ENCODE measurements at places on chromosomes 3 and 15. TPM values are rescaled to one million over a fixed set of nuclear protein-coding genes. Genes with fewer than 3 reads are reported as not detected.

The COL6A6 gene
- total RNA-seq, result 0.62 TPM

The CYFIP1 gene
- 100 TPM for total RNA-seq

DNA sequence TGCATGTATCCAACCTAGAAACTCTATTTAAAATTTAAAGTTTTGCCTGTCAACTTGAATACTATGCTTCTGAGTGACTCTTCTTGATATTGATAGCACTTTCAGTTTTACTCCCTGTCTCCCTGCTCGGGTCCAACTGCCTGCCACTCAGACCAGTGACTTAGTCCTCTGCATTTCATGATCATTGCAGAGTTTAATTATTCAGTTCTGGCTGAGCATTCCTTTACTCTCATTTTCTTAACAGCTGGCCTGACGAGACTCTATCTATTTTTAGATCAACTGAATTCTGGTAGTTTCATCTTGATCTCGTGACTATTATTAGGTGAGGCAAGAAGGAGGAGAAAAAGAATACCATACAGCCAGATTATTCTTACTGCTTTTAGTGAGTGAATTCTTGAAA, 617.4 kb downstream of the SI start:
- no peak for DNase-seq

The SPG11 gene
- total RNA-seq, result 195 TPM

The OXSR1 gene
- 25.4 TPM for total RNA-seq

DNA sequence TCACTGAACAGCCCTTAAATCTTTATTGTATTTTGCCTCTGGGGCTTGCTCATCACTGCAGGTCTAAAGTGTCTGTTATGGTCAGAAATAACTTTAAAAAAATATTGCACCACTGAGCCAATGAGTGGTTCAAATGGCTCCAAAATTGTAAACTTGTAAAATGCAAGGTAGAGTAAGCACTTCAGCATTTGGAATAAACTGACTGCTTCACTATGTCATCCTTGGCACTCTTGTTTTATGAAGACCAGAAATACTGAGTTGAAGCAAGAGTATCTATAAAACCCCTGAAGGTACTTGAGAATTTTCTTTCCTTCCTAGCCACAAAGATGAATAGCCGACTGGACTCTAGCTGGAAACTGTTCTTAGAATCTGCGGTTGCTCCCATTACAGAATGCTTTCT, 390.3 kb upstream of the DPH6 start:
- no peak for DNase-seq

GRCh38 chr15:51094606-51095569, at the start of gene TNFAIP8L3:
TSS of gene TNFAIP8L3 (minus strand) at chr15:51094906. CDS start at chr15:51094595, 311 bp downstream.
- DNase-seq, result no peak

DNA sequence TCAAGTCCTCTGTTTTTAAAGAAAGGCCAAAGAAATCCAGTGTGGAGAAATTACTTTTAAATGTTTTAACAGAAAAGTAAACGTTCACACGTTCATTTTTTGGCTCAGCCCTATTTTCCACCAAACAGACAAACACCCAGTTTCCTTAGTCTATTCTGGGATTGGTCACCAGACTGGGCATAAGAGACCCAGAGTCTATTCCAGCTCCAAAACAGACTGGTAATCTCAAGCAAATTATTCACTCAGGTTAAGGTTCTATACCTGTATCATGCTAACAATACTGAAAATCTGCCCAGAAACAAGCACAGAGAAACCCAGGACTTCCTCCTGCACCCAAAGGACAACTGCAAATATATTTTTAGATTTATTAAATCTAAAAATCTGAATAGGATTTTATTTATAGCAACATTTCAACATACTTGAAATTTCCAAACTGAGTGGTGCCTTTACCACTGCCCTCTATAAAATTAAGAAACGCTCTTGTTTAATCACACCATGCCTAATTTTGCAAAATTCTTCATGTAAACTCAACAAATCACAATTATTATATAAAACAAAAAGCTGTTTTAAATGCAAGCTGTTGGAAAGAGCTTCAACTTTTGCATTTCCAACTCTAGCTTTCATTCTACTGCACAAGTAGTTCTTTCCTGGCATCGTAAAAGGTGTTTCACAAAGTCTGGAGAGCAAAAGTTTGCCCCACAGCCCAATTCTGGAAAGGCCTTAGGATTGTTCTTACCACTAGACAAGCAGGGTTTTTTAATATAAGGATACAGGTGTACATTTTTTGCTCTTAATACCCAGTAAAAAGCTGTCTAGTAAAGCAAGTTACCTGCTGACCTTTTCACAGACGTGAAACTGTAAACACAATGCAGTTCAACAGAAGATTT, 18.7 kb downstream of the ZNF148 start:
- no peak for DNase-seq

The CELSR3 gene
- 2.3 TPM for total RNA-seq

GRCh38 chr3:140308535-140308934, 369.3 kb upstream of the TRIM42 start:
- no peak for DNase-seq

DNA sequence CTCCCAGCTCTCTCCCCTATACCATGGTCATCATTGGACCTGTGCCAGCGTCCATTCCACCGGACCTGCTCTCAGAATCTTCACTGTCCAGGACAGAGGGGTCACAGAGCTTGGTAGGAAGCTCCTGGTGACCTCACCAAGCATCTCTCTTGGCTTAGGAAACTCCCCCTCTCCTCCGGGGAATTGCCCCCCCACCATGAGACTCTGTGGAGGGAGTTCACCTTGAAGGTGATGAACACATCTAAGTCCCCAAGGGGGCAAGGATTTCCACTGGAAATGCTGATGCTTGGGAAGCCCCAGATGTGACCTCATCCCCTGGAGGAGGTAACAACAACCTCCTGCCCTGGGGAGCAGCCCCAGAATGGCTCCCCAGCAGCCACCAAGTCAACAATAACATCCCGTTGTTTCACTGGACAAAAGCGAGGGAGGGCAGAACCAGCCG, 3.2 kb downstream of the SEMA7A start:
- DNase-seq, result no peak

- no peak for DNase-seq
Observed at GRCh38 chr3:37906734-37907282, 45.1 kb downstream of the CTDSPL start.

- DNase-seq, result no peak
Observed at GRCh38 chr3:181344331-181344730, 354.8 kb upstream of the DNAJC19 start.

- no peak for DNase-seq
Observed at GRCh38 chr15:62406305-62406891, 241.3 kb upstream of the C2CD4B start.

DNA sequence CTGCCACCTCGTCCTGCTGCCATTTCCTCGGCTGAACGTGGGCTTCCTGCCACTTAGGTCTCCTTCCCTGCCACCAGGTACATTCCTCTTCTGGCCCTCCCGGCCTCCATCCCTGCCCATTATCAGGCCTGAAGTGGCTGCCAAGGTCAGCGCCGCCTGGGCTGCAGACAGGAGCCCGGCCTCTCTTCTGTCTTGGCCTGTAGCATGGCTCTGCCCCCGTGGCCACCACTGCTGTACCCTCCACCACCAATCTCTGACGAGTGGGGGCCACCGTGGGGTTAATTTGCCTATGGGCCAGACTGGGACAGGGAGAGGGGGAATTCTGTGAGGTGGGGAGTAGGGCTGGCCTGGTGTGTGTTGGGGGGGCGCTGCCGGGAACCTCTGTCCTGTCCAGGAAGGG, 2.0 kb upstream of the BAHD1 start:
- no peak for DNase-seq

- no peak for DNase-seq
Observed at GRCh38 chr15:70432924-70433495, 330.3 kb downstream of the UACA start.

- DNase-seq, result peak; percentile 67
Observed at GRCh38 chr3:15520804-15521572, 518 bp downstream of the COLQ start.

The PLSCR2 gene
- total RNA-seq, result not detected

DNA sequence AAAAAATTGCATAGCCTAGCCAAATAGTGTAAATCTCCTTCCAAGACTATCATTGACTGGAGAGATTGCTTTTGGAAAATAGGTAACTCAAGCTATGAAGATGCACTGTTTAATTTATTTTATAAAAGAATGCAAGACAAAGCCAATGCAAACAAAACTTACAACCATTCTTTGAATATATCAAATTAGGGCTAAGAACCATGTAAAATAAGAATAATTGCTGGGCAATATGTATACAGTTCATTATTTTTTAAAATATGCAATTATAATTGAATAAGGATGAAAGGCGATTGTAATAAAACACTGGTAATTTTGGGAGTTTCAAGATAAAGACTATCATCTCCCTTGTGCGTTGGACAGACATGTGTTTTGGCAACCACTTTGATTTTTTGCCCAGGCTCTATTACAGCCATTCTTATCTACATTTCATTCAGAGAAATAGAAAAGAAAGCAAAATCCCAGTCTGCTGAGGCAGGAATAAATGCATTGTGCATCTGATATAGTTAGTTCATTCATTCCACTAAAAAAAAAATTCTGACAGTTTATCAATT, 242.3 kb upstream of the ROBO1 start:
- DNase-seq, result no peak

DNA sequence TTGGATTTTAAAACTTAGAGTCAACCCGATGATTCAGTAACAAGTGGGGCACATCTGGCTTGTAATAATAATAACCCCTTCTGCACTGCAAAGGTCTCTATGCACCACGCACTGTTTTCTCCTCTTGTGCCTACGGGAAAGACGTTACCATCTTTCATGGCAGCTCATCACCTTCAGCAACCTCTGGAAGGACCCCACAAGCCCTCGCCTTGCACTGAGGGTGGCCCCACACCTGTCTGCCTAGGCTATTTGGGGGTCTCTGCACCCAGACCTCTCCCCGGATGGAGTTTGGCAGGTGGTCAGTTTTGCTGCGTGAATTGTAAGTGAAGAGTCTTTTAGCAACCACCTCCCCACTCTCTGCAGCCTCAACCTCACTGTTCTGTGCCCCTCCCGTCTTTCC, 138.6 kb upstream of the MEF2A start:
- DNase-seq, result peak; percentile 59

DNA sequence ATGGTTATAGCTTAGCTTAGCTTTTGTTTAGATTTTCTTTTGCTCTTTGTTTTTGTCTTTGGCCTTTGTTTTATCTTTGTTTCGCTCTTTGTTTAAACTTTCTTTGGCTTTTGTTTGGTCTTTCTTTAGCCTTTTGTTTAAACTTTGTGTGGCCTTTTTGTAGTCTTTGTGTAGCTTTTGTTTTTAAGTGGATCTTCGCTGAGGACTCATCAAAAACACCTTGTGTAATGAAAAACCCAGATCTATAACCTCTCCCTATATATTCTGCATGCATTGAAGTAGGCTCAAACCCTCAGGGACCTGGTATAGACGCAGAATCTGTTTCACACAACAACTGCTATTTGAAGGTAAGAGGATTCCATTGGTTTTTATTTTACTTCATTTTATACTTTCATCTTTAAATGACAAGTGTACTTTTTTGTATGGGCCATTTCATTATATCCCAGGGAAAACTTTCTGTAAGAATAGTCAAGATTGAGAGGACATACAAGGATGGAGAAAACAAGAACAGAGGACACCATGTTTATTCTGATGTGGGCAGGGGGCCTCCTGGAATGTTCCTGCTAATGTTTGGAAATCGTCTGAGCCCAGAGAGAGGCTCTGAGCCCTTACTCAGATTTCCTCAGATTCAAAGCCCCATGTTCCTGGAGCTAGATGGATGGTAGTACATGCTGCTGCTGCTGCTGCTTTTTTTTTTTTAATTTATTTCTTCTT, at the start of gene MOBP:
Gene MOBP, plus strand, starts transcription at position 287 of the 714 bp plus-strand sequence. CDS start 34,390 bp downstream, outside the sequence.
- DNase-seq, result no peak

- DNase-seq, result no peak
Observed at GRCh38 chr3:45437383-45437782, 49.0 kb downstream of the LARS2 start.

The CMTM6 gene
- total RNA-seq, result 120 TPM

- DNase-seq, result no peak
Observed at GRCh38 chr15:68786753-68787152, 33.9 kb downstream of the ANP32A start.

DNA sequence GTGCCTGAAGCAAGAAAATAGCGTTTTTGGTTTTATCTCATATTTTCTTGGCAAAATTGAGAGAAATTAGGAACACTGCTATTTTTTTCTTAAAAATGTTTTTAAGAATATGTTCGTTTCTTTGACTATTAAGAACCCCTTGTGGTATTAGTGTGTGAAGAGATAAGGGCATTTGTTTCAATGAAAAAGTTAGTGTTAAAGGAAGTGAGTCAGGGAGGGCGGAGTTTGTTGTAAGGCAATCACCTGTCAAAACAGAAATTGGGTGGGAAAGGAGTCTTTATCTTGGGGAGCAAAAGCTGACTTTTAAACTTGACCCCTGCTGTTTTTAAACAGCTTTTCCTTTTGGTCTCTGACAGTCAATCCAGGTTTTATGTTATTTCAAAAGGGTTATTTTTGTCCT, 4.2 kb downstream of the RAP2B start:
- no peak for DNase-seq

Measured in suprapubic skin (tissue), 4 donors.